ENCODE measurements at places on chromosomes 2 and 18. TPM values are rescaled to one million over a fixed set of nuclear protein-coding genes. Genes with fewer than 3 reads are reported as not detected.

GRCh38 chr18:36893227-36893626, 64.3 kb downstream of the KIAA1328 start:
- DNase-seq = no peak

Gene ADD2
- 2.6 TPM for total RNA-seq

Gene ALPP
- total RNA-seq = not detected

Gene PRSS56
- not detected for total RNA-seq

DNA sequence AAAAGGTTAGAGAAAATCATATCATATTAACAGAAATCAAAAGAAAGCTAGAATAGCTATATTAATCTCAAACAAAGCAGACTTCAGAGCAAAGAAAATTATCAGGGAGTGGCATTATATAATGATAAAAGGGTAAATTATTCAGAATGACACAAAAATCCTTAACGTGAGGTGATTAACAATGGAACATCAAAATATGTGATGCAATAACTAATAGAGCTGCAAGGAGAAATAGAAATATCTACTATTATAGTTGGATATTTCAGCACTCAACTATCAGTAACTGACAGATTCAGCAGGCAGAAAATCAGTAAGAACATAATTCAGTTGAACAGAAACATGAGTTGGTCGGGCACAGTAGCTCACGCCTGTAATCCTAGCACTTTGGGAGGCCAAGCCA, 275.1 kb upstream of the FSIP2 start:
- no peak for DNase-seq

Gene NOL4
- not detected for total RNA-seq

- no peak for DNase-seq
Observed at GRCh38 chr2:125456693-125457363, 1199.1 kb upstream of the GYPC start.

DNA sequence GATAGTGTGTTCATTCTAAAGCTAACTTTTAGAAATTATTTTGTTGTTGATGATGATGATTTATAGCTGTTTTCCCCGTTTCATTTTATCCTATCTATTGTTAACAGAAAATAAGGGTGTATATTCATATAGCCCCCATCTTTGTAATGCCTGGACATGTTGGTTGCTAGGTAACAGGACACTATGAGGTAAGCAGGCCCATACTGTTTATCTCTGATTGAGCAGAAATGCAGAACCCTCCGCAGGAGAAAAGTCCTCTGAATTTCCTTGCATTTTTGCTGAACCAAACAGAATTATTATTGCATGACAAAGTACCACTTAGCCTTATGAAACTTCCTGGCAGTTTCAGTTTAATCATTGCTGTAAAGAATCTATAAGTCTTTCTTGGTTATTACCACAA, 339.4 kb downstream of the DCC start:
- DNase-seq = no peak

GRCh38 chr2:6723865-6724604, 141.7 kb downstream of the CMPK2 start:
- DNase-seq = no peak

Gene RNF144A
- total RNA-seq = 2.5 TPM

DNA sequence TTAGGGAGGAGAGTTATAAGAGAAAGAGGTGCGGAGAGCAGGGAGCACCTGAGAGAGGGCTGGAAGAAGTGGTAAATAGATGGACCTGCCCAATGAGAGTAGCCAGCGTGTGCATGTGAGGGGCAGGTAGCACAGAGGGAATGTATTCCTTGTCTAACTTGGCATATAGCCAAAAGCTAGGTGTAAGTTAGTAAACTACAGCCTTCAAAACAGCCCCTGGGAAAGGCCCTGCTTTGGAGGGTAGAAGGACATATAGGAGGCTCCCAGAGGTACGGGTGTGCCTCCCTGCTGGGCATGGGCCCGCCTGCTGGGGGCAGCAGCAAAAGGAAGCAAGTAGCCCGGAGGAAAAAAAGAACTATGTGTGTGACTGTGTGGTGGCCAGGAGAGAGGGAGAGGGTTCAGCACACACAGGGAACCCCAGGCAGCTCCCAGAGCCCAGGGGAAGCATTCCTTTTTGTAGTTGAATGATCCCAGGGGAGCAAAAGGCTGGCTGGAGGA, 48.0 kb downstream of the TCF7L1 start:
- no peak for DNase-seq

Gene KCNG2
- not detected for total RNA-seq

DNA sequence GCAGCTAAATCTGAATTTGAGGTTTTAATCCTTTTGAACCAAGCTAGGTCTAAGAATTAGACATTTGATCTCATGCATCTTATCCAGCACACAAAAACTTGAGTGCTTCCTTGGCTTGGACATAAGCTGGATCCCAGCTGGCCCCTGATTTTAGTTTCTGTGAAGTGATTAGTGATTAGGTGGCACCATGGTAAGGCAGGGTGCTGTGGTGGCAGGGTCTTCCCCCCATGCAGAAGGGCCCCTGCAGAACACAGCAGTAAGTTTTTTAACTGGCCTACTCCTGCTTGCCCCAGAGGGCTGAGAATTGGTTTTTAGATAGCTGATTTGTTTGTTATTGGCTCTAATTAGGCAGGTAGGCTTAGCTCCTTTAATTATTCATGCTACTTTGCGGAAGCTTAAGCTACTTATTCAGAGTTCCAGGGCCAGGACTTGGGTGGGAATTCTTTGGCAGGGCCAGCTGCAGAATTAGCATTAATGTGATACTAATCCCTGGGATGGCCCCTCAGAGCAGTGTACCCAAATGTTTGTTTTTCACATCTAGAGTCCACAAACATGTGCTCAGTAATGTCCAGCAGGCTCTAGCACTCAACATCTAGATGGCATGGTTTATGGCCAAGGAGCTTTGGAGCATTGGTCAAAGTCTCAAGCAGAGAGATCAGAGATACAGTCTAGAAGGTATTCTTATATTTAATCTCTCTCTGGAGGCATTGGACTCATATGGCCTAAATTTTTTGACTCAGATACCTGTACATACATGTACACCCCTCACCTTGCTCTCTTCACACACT, 99.6 kb downstream of the FMNL2 start:
- no peak for DNase-seq

All from pulmonary artery endothelial cell (primary cell).